AG04450 (cell line): ENCODE measurements at places on chromosomes 3 and 15.

GRCh38 chr3:159724627-159725026 lies 264.0 kb upstream of the IL12A start:
- DNase-seq = no peak

DNA sequence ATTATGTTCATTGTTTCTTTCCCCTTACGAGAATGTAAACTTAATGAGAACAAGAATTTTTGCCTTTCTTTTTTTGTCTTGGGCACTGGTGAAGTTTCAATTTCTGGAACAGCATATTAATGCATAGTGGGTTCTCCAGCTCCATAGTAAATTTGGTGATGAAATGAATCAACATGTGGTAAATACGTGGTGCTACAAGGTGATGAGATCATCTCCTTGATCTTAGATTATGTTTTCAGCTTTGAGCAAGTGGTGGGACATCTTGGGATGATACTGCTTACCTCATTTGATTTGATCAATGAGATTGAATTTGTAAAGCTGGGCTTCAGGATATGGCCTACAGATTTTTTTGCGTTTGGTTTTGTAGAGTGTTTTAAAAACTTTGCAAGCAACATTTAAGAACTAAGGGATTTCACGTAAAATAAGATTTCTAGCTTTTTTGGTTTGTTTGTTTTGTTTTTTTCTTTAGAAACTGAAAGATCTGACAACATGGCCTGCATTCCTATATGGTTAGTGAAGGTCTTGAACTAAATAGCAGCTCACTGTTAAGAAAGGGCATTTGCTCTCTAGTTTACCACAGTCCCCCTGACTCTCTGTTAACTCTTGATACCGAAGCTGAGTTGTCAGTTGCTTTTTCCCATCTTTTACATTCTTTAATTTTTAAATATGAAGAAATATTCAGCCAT lies 45.6 kb downstream of the FNDC3B start:
- DNase-seq = no peak

DNA sequence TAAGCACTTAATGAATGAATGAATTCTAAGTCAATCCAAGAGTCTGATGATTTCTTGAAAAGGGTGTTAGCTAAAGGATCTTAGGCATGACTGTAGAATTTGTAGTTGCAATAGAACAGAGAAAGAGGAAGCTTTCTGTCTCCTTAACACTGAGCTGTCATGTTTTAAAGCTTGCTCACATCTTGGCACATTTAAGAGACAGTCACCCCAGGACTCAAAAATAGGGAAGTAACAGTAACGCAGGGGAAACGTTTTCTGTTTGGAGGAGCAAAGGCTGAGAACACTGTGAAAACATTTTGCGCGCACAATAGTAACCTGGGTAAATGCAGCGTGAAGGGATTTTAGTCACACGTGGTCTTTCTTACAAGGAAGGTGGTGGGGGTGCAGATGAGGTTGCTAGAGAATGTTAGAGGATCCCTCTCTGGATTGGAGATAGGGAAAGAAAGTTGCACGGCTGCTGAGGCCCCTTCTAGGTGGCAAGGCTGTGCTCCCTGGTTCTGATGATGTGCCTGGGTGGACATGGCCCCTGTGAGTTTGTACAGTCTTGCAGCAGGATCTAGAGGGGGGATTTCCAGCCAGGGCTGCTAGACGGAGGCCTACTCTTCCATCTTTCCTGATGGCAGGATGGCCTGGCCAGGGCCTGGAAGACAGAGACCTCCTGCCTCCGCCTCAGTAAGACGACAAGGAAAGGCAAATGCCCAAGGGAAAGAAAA lies 12.0 kb downstream of the STARD5 start:
- no peak for DNase-seq

GRCh38 chr15:85792912-85793590 lies 1.7 kb downstream of the KLHL25 start:
- no peak for DNase-seq

- peak; percentile 1 for DNase-seq
These were observed 7.7 kb downstream of the SNX4 start for GRCh38 chr3:125512135-125512920.

DNA sequence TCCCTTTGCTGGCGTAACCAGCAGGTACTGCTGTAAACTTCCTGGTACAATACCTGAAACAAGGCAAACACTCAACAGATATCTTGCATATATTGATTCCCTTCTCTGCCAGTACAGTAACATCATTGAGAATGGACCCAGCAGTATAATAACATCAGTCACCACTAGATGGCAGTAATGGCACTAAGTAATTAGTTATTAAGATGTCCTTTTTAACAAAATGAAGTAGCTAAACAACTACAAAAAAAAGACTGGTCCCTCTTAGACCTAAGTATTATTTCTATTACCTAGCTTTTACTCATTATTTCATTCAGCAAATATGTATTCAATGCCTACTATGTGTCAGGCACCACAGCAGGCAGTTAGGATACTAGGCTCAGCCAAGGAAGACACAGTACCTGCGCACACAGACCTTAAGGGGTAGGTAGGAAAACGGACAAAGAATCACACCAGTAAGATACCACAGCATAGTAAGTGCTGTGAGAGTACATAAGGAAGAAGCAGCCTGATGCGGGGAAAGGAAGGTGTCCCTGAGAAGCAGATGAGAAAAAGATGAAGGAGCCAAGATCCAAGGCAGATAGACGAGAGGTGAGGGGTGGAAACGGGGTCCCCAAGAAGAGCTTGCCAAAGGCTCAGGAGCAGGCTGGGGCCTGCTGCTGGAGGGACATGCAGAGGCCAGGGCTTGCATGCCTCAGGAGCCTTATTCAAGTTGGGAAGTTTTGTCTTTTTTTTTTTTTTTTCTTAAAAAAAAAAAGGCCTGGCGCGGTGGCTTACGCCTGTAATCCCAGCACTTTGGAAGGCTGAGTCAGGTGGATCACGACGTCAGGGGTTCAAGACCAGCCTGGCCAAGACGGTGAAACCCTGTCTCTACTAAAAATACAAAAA lies 102.7 kb upstream of the CHD2 start:
- peak; percentile 48 for DNase-seq

DNA sequence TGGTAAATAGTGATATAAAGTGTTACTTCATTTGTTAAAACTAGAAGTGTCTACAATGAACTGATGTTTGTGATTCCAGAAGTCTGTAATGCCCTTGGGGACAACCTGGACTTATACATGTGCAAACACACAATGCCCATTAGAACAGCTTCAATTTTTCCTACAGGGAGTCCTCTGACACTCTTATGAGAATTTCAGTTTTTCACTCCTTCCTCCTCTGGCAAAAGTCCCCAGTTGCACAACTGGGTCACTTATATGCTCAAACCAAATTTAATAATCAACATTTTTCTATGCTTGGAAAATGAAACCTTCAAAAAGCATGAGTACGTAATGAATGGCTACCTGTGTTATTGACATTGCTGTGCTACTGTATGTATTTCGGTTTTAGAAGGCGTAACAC lies at the start of gene OR5H15:
Gene OR5H15, plus strand, starts transcription at position 301 of the 400 bp plus-strand sequence. CDS start 2,004 bp downstream, outside the sequence.
- DNase-seq = no peak

DNA sequence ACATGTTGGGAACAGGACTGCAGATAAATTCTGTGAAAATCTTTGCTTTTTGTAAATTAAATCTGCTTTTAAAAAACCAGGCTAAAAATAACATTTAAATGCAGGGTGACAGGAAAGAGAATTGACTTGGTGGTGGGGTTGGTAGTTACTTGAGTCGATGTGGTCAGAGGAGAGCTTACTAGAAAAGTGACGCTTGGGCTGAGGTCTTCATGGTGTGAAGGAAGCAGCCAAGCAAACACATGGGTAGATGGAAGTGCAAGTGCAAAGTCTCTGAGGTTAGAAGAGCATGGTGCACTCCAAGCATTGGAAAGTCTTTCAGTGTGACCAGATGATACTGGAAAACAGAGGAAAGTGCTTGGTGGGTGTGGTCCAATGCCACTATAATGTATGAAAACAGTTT lies 86.4 kb upstream of the THBS1 start:
- DNase-seq = no peak

GRCh38 chr3:73622091-73622805 lies 2.5 kb downstream of the PDZRN3 start:
- no peak for DNase-seq

- DNase-seq = no peak
These were observed 1441.5 kb downstream of the OTOL1 start for GRCh38 chr3:162938083-162938482.

GRCh38 chr3:34141841-34142337 lies 343.5 kb downstream of the PDCD6IP start:
- no peak for DNase-seq

DNA sequence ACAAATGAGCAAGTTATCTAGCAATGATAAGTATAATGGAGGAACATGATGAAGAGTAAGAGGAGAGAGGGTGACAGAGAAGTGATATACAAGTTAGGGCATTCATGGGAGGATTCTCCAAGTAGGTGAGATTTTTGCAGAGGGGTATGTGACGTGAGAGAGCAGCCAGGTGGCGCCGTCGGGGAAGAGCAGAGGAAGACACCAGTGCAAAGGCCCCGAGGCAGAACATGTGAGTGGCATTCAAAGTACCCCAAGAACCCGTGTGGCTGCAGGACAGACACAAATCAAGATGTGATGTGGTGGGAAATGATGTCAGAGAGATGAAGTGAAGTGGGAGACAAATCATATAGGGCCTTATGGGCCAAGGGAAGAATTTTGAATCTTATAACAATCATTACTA lies 81.8 kb upstream of the GRM7 start:
- DNase-seq = no peak

DNA sequence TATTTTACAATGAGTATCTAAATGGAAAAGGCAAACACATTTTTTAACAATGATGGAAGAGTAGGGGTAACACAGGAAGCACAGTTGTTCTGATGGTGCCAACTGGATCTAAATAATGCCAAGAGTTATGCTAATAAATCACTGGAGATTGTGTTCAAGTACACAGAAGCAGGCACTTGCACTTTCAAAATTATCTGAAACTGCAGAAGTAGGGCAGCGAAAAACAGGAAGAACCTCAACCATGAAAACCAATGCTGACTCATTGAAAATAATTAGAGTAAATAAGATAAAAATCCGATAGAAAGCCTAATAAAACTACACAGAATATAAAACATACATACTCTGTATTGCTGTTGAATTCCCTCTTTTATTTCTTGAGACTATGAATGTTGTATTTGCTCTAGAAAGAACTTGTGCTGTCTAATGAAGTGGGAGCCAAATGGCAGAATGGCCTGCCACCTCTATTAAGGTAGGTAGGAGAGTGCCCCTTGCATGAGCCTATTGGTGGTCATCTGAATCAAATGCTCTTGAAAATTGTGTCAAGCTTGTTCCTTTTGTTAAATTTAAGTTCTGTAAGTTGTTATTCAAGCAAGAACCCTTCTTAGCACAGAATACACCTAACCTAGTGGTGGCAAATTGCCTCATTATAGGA lies 93.7 kb downstream of the ABI3BP start:
- no peak for DNase-seq

- no peak for DNase-seq
These were observed 25.4 kb downstream of the CYP19A1 start for GRCh38 chr15:51313074-51313393.

- peak; percentile 38 for DNase-seq
These were observed 35.4 kb upstream of the ATG7 start for GRCh38 chr3:11236588-11237461.

DNA sequence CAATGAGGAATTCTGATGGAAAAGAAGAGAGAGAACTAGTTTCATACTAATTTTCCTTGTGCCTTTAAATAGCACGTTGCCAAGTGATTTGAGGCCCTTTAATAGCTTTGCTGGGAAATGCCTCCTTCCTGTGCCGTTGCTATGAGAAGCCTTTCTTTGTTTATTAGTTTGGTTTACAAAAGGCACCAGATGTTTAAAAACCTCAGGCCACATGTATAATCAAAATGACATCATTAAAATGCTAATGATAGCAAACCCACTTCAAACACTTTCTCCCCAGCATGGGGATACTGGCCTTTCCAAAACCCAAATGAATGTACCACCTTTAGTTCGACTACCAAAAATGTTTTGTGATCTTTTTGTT lies 50.0 kb upstream of the TBC1D23 start:
- peak; percentile 84 for DNase-seq

GRCh38 chr15:55683376-55683775 lies 59.6 kb downstream of the PRTG start:
- DNase-seq = no peak

GRCh38 chr3:179882292-179882691 lies 154.4 kb downstream of the PEX5L start:
- no peak for DNase-seq

GRCh38 chr3:11447584-11448200 lies 175.5 kb downstream of the ATG7 start:
- DNase-seq = no peak

GRCh38 chr15:91956026-91956723 lies 102.7 kb downstream of the SLCO3A1 start:
- no peak for DNase-seq

DNA sequence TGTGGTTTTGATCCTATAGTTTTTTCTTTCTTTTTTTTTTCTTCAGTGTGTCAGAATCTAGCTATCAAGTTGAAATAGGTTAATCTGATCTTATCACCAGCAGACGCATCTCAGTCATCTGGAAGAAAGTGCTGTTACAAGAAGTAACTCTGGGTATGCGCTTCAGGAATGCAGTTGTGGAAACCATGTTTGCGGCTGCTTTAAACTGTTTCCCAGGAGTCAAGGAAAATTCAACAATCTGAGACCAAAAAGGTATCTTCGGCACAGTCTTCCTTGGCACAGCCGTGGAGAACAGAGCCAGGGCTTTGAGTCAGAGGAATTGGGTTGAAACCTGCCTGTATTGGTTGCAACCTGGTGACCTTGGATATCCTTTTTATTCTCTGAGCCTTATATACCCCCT lies 59.9 kb downstream of the CD47 start:
- DNase-seq = no peak

- DNase-seq = no peak
These were observed 4.3 kb upstream of the MYL3 start for GRCh38 chr3:46867550-46867898.

DNA sequence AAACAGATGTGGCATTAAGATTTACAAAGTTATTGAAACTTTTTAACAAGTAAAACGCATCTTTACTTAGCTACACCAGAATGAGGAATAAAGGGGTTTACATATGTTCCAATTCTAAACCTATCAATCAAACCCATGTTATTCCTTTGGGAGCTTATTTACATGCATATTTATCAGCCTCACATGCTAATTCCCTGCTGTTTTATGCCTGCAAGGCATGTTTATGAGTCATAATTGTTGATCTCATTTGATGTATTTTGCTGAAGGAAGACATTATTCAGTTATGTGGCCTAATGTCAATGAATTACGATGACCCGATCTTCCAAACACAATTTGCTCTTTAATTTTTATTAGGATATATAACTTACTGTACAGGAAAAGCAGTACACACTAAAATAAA lies 272.9 kb downstream of the TBC1D5 start:
- DNase-seq = no peak

GRCh38 chr3:9369508-9369907 lies 6.7 kb downstream of the THUMPD3 start:
- DNase-seq = no peak

DNA sequence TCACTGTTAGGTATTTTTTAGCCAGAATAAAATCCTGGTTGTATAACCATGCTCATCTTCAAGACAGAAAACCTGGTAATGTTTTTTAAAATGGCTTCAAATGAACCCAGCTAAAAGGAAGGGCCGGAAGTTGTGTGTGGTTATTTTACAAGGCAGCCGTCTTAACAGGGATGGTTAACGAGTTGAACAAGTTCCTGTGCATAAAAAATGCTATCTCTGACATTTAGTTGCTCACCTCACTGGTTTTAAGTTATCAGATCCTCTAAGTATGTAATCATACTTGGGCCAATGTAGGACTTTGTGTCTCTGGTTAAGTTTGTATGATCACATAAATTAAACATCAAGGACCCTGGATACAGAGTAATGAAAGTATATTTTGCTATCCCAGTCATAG lies 2.1 kb downstream of the ATP11B start:
- DNase-seq = no peak

- DNase-seq = no peak
These were observed 8.2 kb upstream of the PDHB start for GRCh38 chr3:58441514-58442450.
